ENCODE measurements at places on chromosomes 13 and 19.

DNA sequence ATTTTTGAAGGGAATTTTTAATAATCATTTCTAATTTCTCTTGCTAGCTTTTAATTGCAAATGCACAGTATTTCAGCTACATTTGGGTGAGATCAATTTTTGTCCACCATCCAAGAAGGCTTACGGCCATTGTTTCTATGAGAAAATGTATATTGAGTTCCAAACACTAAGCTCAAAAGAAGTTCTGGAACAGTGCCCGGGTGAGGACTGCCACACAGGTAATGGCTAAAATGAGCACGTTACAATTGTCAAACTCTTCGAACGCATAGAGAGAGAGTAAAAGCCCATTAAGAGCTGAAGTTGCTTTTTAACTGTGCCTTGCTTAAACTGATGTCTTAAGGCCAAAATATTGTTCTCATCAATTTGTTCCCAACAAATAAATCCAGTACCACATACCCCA, 755.0 kb downstream of the DIAPH3 start:
- no peaks in the 10 kb centered on the region for H3K4me1 ChIP-seq
- no peak overlapping the region for H3K27ac ChIP-seq
- no peak overlapping the region for H3K4me3 ChIP-seq
- peaks cover 1% of the 10 kb centered on the region for H3K36me3 ChIP-seq

DNA sequence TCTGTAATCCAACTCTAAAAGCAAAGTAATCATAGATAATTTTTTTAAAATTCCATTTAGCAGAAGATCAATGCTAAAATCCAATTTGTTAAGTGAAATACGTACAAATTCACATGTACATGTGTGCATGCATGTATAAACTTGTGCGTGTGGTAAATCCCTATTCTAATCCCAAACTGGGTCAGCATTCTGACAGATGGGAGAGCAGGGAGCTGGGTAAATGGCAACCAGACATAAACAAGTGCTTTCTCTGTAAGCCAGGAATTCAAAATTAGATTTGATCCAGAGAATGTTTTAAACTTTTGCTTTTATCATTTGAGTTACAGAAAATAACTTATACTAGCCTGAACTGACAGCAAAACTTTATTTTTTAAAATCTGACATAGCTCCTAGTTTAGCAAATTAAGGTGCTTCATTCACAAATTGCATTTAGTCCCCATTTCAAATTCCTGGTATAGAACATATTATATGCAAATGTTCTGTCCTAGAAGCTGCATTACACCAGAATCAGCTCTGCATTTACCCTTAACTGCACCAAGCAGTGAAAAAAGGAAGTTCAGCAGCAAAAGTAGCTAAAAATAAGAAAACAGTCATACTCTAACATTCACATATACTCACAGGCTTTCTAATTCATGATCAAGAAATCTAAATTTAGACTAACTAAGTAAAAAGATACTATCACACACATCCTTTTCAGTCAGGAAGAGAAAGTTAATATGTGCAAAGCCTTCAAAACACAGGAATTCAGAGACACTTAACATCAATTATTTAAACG, 32.6 kb downstream of the UBL3 start:
- H3K36me3 ChIP-seq, result peaks cover 6% of the 10 kb centered on the region
- no peaks in the 10 kb centered on the region for H3K27me3 ChIP-seq
- no peak for DNase-seq
- H3K4me1 ChIP-seq, result peaks cover 55% of the 10 kb centered on the region

GRCh38 chr19:33781996-33782395, 14.7 kb upstream of the KCTD15 start:
- H3K4me1 ChIP-seq, result peaks cover 12% of the 10 kb centered on the region
- H3K36me3 ChIP-seq, result peaks cover 4% of the 10 kb centered on the region
- no peak overlapping the region for H3K4me3 ChIP-seq
- no peak overlapping the region for H3K27ac ChIP-seq
- no peak for DNase-seq

GRCh38 chr19:35495107-35496064, 5.1 kb upstream of the KRTDAP start:
- H3K36me3 ChIP-seq, result peaks cover 2% of the 10 kb centered on the region
- H3K4me1 ChIP-seq, result peaks cover 9% of the 10 kb centered on the region
- no peak overlapping the region for H3K27ac ChIP-seq
- H3K4me3 ChIP-seq, result no peak overlapping the region
- peaks cover 24% of the 10 kb centered on the region for H3K27me3 ChIP-seq
- peak; percentile 41 for DNase-seq

GRCh38 chr13:44932171-44932849, 57.0 kb downstream of the NUFIP1 start:
- no peak overlapping the region for H3K4me3 ChIP-seq
- H3K27me3 ChIP-seq, result peaks cover 26% of the 10 kb centered on the region
- H3K36me3 ChIP-seq, result no peaks in the 10 kb centered on the region
- no peaks in the 10 kb centered on the region for H3K4me1 ChIP-seq
- DNase-seq, result no peak

GRCh38 chr19:15265850-15266248, 33.6 kb upstream of the EPHX3 start:
- no peaks in the 10 kb centered on the region for H3K27me3 ChIP-seq
- no peak overlapping the region for H3K27ac ChIP-seq
- H3K4me1 ChIP-seq, result peaks cover 32% of the 10 kb centered on the region
- peaks cover 43% of the 10 kb centered on the region for H3K36me3 ChIP-seq
- no peak for DNase-seq

DNA sequence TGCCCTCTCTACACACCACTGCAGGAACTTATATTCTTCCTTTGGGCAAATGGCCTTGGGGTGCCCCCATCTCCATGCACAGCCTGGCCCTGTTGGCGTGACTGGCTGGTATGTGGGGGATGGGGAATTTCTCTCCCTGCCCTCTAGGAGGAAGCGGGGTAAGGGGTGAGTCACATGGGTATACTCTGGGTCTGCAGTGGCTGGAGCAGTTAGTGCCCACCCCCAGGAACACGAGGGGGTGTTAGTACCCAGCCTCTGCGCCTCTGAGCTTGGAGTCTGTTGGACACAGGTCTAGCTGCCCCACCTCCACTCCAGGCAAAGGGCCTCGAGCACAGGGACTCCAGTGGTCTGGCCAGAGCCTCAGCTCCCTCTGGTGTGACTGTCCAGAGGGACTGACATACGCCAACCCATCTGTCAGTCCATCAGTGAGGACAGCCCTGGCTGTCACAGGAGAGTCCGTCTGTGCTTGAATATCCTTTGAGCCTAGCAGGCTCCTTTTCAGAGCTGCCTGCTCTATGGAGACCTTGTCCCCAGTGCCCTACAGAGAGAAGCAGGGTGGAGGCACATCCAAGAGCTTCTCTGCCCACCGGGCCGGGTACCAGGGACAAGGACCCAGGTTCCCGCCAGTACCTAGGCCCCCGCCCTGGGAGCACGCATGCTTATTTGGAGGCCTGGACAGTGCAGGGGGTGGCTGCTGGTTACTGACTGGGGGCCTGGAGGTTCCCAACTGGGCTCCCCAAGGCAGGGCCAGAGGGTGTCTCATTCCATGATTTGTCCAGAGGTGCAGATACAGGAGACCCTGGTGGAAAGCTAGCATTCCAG, 66.6 kb downstream of the CHST8 start:
- no peak overlapping the region for H3K27ac ChIP-seq
- DNase-seq, result no peak
- no peaks in the 10 kb centered on the region for H3K36me3 ChIP-seq
- H3K27me3 ChIP-seq, result peaks cover 47% of the 10 kb centered on the region
- no peak overlapping the region for H3K4me3 ChIP-seq

DNA sequence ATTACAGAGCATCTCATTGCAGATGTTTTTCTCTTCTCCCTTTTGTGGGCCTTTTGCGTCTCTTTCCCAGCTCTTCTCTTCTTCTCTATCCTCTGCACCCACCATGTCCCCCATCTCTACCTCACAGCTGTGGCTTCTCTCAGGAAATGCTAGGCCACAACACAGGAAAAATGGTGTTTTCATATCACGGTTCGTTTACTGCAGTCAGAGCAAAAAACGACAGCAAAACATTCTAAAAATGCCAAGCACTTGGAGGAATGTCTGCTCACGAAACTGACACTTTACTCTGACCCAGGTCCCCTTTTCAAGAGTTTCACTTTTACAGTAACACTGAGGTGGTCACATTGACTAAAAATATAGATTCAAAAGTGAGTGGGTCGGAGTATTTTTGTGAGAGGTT, 152.2 kb downstream of the DCT start:
- no peak for DNase-seq
- H3K36me3 ChIP-seq, result peaks cover 6% of the 10 kb centered on the region
- H3K27me3 ChIP-seq, result no peaks in the 10 kb centered on the region
- peak overlapping the region; percentile 52 for H3K4me3 ChIP-seq

DNA sequence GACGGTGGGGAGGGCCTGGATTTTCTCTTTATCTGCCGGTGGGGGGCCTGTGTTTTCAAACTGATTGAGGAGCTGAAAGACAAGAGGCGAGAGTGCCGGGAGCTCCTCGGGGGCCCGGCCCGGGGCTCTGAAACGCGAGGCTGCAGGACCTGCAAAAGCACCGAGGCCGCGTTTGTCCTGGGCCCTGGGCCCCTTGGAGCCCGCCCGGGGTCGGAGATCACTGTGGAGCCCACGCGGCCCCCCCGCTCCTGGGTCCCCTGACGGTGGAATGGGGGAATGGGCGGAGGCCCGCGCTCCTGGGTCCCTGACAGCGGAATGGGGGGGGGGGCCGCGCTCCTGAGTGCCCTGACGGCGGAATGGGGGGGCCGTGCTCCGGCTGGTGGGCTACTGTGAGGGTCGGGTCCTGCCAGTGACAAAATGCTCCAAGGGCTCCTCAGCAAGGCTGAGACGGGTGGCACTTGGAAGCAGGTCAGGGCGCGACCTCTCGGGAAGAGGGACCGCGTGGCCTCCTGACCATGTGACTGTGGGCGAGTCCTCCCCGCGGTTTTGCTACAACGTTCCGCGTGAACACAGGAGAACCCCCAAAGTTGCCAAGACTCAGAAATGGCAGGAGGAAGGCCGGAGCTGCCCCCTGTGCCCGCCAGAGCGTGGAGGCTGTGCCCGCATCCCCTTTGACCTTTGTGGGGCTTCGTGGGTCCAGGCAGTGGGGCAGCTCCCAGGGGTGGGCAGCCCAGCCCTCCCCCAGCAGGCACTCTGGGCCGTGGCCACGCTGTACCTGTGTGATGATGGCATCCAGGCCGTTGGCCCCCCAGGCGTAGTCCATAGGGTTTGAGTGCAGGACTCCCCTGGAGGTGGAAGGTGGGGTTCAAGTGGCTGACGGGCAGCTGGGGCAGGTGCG, 9.5 kb downstream of the FGF22 start:
- H3K27ac ChIP-seq, result no peak overlapping the region
- DNase-seq, result no peak
- no peaks in the 10 kb centered on the region for H3K4me1 ChIP-seq
- no peaks in the 10 kb centered on the region for H3K27me3 ChIP-seq
- H3K4me3 ChIP-seq, result no peak overlapping the region

- H3K27me3 ChIP-seq, result no peaks in the 10 kb centered on the region
- peaks cover under 1% of the 10 kb centered on the region for H3K36me3 ChIP-seq
- no peak overlapping the region for H3K27ac ChIP-seq
- H3K4me3 ChIP-seq, result no peak overlapping the region
Measured at GRCh38 chr13:45295536-45295935, 45.4 kb downstream of the TPT1 start.

DNA sequence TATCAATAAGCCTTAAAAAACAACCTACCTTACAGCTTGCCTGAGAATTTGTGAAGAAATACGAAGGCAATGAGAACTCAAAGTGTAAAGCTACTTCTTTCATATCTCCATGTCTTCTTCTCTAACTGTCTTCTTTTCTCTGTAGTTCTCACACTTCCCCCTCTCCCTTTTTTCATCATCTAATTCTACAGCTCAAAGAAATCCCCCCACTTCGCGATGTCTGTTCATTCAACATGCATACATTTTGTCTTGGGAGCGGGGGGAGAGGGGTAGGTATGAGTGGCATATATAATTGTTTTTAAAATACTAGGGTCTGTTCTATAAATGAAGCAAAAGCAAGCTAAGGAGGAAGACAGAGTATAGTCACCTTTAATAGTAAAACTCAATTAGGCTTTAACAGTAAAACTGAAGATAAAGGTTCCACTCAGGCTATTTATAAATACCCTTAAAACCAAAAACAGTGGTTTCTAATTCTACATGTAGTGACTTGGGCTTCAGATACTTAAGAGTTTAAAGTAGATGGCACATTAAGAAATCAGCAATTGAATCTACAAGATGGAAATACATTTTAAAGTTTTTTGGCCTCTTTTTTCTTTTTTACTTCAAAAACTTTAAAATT, 106.9 kb downstream of the KLF12 start:
- no peaks in the 10 kb centered on the region for H3K27me3 ChIP-seq
- no peak for DNase-seq
- peaks cover 14% of the 10 kb centered on the region for H3K36me3 ChIP-seq

DNA sequence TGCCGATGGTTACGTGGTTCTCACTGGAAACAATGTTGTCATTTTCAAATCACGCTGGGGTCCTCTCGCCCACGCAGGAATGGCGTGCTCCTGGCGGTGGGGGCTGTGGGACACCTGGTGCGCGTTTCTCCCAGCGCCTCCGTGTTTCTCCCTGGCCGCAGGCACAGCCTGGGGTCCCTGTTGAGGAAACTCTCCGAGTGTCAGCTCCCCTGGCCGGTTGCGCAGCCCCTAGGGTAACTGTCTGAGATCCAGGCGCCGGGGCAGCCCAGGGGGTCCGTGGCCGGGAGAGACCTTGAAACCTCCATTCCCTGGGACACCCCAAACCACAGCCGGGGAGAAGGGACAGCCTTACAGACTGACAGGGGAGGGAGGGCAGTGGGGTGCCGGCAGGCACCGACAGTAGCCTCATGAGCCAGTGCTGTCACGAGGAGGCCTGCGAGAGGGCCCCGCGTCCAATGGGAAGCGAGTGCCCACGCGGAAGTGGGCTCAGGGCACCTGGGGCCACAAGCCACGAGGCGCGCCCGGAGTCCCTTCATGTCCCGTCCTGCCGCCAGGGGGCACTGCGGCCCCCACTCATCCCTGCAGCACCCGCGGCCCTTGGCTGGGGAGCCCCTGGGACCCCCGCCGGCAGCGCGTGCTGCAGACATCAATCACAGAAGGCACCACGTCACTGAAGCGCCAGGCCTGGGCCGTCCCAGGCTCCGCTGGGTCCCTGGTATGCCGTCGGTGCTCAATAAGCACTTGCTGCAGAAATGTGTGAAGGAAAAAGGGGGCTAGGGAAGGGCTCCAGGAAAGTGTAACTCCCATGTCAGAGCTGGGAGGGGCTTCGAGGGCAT, 9.5 kb downstream of the ADAMTSL5 start:
- peaks cover 14% of the 10 kb centered on the region for H3K4me1 ChIP-seq
- H3K36me3 ChIP-seq, result peaks cover 11% of the 10 kb centered on the region
- H3K27me3 ChIP-seq, result peaks cover 10% of the 10 kb centered on the region

DNA sequence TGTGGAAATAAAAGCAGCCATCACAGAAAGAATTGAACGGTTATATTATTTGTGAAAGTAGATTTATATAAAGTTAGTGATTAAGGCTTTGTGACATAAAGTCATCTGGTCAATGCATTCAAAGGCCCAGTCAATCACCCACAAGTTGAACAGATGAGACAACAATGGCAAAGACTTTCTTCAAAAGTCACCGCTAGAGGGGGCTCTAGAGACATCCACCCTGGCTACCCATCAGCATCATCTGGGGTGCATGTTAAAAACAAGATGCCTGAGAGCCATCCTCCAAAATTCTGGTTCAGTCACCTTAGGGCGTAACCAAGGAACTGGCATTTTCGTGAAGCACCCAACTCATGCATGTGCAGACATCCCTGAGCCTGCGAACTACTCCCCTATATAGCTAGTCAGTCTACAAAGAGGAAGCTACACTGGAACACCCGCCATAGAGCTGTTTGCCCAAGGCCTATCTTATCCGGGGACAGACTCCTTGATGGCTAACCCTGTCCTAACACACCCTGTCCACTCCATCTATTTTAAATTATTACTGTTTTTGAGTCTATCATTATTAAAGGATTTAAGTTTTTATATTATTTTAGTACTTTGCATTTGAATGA, 970.5 kb downstream of the UQCRFS1 start:
- no peaks in the 10 kb centered on the region for H3K4me1 ChIP-seq
- DNase-seq, result no peak
- H3K4me3 ChIP-seq, result no peak overlapping the region
- no peak overlapping the region for H3K27ac ChIP-seq
- no peaks in the 10 kb centered on the region for H3K36me3 ChIP-seq
- peaks cover 24% of the 10 kb centered on the region for H3K27me3 ChIP-seq
